NCI-H1694 treated with DMSO at 0.1 percent for 48 hours (cell line): ENCODE measurements at places on chromosomes 2 and 18.
A peak's percentile ranks its signal among the peaks of the same experiment; 100 is the strongest.

DNA sequence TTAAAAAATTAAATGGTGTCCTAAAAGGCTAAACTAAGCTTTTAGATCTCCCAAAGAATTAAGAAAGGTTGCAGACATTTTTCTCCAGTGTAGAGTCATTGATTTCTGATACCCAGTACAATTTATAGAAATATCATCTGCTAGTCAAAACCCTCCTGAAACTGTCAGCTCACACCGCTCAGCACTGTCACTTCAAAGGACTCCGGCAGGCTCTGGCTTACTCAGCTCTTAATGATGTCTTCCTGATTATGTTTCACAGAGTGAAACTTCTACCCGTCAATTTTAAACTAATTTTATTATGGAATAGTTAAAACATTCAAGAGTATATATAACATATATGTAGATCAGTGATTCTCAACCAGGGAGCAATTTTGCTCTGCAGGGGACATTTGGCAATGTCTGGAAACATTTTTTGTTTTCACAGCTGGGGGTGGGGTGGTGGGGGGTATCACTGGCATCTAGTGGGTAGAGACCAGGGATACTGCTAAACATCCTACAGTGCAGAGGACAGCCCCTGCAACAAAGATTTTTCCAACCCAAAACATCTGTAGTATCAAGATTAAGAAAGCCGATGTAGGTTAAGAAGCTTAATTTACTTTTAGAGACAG lies 31.6 kb downstream of the CDK15 start:
- DNase-seq: no peak

- no peak for DNase-seq
These were observed 143.1 kb upstream of the FBXO11 start for GRCh38 chr2:48049371-48049770.

DNA sequence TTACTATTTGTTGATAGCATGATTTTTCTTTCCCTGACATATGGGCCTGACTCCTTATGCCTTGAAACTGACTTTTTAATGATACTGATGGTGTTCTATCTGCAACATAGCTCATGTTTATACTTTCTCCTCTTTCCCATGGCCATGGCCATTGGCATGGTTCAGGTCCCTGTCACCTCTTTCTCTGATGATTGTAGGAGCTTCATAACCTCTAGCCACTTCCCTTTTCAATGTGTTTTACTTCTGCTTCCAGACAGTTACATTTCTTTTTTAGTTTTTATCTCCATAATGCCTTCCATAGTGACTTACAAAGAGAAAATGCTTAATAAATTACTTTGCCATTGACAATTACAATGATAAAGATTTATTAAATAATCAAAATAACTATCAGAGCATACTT lies 177.9 kb upstream of the SETBP1 start:
- DNase-seq: no peak

GRCh38 chr2:45494275-45494977 lies 116.6 kb downstream of the SRBD1 start:
- DNase-seq: peak; percentile 66

GRCh38 chr2:195395362-195395761 lies 261.7 kb upstream of the SLC39A10 start:
- no peak for DNase-seq
